ENCODE measurements at places on chromosomes 1 and 21. TPM values are rescaled to one million over a fixed set of nuclear protein-coding genes. Genes with fewer than 3 reads are reported as not detected.

The SERPINC1 gene
- not detected for total RNA-seq

DNA sequence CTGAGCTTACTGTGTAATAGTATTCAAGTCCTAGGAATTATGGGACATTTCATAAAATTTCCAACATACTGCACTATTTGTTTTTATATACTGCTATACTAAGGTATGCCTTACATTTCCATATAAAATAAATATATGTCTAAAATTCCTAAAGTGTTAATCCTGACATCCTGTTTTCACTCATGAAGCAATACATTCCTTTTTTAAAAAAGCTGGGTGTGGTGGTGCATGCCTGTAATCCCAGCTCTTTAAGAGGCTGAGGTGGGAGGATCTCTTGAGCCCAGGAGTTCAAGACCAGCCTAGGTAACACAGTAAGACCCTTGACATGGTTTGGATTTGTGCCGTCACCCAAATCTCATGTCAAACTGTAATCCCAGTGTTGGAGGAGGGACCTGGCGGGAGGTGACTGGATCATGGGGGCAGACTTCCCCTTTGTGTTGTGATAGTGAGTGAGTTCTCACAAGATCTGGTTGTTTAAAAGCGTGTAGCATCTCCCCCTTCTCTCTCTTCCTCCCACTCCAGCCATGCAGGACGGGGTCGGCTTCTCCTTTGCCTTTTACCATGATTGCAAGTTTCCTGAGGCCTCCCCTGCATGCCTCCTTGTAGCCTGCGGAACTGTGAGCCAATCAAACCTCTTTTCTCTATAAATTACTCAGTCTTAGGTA, 5.8 kb downstream of the CDC42BPA start:
- DNase-seq: no peak

GRCh38 chr1:246067432-246068216, 439.5 kb downstream of the SMYD3 start:
- no peak for DNase-seq

- peak; percentile 85 for DNase-seq
Measured at GRCh38 chr1:206693029-206693428, 8.3 kb downstream of the MAPKAPK2 start.

DNA sequence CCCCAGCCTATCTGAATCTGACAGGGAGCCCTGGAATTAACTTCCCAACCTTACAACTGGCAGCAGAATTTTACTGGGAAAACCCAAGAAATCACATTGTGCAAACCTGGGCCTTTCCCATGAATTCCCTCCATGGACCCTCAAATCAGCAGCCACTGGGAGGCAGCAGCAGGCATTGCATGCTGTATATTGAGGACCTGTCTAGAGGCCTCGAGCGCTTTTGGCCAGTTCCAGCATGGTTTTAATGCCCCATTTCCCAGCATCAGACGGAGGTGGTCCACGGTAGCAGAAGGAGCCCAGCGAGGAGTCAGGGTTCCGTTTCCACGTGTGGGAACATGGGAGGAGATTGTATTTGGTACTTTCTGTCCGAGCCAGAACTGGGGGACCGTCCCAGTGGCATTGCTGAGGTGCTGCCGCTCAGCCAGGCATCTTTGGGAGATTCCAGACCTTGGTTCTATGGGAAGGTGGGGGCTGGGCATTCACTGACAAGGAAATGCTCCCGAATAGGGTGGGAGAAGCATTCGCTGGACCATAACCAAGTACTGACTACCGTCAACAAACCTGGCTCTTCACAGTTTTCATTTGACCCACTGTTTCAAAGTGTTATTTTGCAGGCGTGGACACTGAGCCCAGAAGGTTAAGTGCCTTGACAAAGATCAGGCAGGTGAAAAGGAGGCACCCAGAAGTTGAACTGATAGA, 15.9 kb downstream of the BMP8A start:
- DNase-seq: no peak

DNA sequence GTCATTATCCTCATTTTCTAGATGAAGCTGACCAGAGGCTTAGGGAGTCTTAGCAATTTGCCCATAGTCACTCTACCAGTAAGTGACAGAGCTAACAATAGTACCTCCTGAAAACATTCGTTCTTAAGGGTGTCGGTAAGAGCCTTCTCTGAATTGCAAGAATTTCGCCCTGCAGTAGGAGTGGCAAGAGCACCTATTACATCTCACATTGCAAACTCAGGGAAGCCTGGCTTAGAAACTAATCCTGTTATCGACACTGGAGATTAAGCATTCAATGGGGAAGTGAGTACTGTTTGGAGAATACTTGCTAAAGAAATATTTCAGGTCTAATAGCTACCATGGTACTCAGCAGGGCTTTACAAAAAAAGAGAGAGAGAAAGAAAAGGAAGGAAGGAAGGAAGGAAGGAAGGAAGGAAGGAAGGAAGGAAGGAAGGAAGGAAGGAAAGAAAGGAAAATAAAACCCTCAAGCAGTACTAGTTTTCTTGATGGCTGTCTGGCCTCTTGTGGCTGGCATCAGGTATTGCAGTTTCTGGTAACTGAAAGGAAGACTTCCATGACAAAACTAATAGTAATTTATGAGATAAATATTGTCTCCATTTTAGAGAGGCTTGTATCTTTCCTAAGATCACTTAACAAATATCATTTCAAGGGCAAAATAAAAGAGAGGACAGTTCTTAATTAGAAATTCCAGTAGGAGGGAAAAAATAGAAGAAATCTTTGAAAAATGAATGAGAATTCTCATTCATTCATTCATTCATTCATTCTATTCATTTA, 10.4 kb downstream of the C1orf226 start:
- DNase-seq: peak; percentile 43

The FCER1A gene
- 0.80 TPM for total RNA-seq

GRCh38 chr1:203017692-203018091, 8.6 kb upstream of the PPFIA4 start:
- DNase-seq: no peak

DNA sequence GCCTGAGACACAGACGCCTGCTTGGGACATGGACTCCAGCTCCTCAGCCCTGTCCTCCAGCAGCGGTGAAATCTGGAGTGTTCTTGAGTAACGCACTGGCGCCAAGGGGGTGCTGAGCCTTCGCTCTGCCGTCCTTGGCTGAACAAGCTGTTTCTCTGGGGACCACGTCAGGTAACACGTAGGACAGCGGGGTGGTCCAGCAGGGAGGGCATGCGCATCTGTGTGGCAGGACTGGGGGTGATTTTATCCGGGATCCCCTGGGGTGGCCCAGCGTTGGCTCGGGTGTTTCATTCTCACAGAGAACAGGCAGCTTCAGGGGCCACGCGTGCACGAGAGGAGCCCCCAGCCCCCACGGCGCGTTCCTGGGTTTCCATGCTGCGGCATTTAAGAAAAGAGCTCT, 61.2 kb downstream of the AGPAT3 start:
- no peak for DNase-seq

The ADORA3 gene
- total RNA-seq: 17.2 TPM

- DNase-seq: no peak
Measured at GRCh38 chr1:62608905-62609304, 11.6 kb downstream of the ANGPTL3 start.

DNA sequence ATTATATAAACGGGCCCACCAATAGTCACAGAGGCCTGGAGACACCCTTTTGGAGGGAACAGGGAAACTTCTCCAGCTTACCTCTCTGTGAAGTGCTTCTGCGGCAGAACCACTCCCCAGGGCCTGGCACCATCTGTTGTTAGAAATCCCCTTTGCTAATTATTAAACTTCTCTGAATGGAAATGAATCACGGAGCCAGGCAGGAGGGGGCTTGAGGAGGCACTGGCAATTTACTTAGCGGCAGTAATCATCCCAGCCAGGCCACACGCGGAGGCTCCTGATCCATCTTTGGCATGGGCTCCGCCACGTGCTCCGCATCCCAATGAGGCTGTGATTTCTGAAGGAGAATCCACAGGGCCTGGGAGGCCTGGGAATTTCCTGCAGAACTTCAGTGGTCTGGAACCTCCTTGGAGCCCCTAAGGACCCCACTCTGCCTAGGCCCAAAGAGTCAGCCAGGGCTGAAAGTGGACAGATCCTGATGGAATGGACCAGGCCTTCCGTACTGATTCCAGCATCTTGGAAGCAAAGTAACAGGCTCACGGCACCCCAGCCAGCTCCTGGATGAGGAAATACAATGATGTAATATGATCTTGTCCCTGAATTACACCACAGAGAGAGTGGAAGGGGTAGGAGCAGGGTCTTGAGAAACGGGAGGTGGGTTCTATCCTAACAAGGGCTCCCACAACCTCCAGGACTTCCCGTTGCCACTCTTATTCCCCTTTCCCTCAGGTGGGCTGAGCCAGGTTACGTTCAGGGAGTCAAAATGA, 62.3 kb downstream of the GRIK3 start:
- no peak for DNase-seq

The WNT3A gene
- not detected for total RNA-seq

Data from mesenteric fat pad (tissue), 1 donor.